Activated CD4-positive, CD25-positive, alpha-beta regulatory T cell treated with anti-CD3 and anti-CD28 coated beads, Interleukin-2, amount 50 U/mL, for 72 hours (primary cell): ENCODE measurements at places on chromosomes 3 and 15.

DNA sequence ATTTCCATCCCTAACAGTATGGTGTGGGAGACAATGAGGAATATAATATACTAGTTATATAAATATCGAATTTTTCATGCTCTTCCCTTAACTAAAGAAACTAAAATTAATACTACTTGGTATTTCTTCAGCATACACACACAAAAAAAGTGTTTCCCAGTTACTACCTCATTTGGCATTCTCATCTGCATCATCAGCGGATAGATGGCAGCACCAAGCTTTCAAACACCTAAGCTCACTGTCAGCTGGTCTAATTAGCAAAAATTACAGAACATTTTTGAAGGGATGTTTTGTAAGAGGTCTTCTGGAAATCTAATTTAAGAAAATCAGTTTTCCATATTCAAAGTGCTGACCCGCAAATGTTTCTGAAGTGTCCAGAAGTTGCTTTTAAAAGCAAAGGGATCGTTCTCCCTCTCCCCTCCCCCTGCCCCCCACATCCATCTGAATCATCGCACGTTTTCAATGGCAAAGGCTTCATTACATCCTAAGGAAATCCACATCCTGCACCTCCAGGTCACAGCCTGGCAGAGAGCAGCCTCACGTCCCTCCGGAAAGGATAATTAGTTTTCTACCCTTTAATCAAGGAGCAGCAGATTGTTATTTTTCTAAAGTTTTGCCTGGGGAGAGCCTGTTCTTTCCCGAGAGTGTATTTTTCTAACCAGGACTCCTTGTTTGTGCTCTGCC, 86.1 kb upstream of the SPATA12 start:
- no peak for DNase-seq

GRCh38 chr3:73108750-73109149, 47.3 kb downstream of the EBLN2 start:
- DNase-seq: no peak

- DNase-seq: no peak
Measured at GRCh38 chr15:99279290-99279689, 28.0 kb downstream of the LRRC28 start.

DNA sequence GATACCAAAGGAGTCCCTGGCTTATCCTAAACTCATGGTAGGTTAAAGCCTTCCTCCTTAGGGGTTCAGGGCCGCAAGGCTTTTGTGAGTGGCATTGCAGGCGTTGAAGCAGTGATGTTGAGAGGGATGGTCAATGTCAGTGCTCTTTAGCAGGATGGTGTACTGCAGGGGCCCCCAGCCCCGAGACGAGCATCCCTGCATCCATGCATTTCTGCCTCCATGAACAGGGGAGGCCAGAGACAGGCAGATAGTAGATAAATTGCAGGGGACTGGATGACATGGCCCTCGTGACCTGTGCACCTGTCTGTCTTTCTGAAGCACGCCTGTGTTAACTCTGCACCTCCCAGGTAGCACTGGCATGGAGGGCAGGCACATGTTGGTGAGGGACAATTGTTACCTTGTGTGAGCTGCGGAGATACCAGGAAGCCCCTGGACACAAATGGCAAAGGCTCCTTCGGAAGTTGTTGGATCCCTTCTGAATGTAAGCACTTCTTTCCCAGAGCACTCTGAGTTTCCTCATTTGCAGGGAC, 133.5 kb downstream of the SNRPN start:
- DNase-seq: no peak

GRCh38 chr3:178748874-178749273, 212.6 kb downstream of the KCNMB2 start:
- DNase-seq: no peak

GRCh38 chr3:156488767-156489166, 66.2 kb downstream of the SSR3 start:
- no peak for DNase-seq

DNA sequence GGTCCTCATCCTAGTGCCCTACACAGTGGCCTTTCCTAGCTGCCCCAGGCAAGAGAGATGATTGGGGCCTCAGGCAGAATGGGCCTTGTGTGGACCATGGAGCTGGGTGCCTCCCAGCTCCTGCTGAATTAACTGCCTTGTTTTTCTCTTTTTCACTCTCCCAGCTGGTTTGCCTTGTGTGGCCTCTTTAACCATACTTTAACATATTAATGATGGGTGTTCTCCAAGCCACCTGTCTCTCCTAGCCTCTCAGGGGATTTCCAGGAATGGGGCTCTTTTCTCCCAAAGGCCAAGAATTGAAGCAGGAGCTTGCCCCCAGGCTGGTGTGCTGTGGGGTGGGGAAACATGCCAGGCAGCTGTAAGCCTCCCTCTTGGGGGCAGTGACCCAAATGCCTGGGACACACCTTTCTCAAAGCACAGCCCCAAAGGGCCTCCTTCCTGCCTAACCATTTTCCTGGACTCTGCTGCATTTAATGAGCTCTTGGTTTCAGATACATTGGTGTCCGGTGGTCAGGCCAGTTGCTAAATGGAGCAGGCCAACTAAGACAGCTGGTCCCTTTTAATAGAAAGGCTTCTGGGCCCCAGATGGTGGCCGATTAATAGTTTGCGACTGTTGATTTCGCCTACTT, 5.6 kb downstream of the ALPK3 start:
- DNase-seq: no peak

DNA sequence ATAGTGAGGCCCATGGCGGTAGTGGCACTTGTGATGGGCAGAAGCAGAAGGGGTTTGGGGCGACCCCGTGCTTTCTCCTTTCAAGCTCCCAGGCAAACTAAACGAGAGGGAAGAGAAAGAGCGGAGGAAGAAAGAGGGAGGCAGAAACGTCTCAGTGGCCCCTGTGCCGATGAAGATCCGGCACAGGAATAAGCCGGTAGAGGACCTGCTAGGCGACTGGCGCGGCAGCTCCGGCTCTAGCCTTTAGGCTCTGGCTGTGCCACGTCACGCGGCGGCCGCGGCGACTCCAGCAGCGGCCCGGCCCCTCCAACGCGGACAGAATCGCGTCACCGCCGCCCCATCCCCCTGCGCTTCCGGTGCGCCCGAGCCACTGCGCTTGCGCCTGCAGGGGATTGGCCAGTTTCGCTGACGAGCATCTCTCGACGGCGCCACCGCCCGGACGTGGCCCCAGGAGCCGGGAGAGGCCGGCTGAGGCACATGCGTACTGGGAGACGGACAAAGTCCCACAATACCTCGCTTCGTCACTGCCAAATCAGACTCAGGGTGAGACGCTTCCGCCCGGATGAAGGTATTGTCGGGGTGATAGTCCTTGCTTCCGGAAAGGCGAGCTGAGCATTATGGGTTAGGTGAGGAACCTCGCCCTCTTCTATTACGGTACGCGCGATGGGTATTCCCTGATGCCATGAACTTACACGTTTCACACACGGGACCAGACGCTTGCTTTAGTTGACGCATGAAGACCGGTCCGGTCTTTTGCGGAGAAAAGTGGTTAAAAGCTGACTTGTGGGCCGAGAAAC, at the start of gene ARF4:
TSS of gene ARF4 (minus strand) at position 218 of the 797 bp plus-strand sequence. CDS start at position 14, 204 bp downstream.
- DNase-seq: peak; percentile 99

- DNase-seq: no peak
Measured at GRCh38 chr15:58212909-58213526, 74.8 kb downstream of the AQP9 start.

- no peak for DNase-seq
Measured at GRCh38 chr15:63942486-63943365, 103.6 kb downstream of the DAPK2 start.

GRCh38 chr3:132317229-132317948, at the start of gene ACP3:
ACP3 (plus strand) TSS chr3:132317407; CDS start chr3:132317457, 50 bp downstream.
- no peak for DNase-seq

GRCh38 chr3:157199841-157200240, 39.9 kb upstream of the CCNL1 start:
- DNase-seq: no peak

DNA sequence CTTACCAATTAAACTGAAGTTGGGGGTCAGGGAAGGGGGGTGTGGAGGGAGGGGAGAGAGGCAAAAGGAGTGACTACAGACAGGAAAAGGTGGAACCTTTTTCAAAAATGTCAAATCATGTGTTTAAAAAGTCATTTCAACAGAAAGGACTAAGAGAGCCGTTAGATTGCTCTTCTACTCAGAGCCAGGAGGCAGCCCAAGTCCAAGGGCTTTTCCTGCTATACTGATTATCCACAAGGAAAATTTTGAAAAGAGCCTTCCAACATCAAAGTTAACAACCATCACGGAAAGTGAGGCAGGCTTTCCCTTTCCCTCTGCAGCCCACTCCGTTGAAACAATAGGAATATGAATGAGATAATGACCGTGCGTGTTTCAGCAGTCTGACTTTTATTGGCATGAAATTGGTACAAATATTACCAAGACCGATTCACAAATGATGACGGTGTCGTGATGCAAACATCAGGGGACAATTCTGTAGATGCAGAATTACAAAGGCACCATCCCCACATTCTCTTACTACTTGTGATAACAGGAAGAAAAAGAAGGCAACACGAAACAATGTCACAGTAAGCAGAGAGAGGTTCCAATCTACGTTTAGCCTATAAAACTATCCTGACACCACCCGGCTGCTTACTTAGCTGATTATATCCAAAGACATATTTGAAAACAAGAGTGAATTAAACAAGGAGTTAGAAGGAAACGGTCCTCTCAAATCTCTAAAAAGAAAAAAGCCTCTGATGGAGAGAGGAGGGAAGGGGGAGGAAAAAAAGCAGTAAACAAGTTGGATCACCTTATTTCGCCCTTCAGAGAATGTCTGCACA, 453.7 kb downstream of the FOXP1 start:
- no peak for DNase-seq

GRCh38 chr3:153032891-153033290, 129.1 kb upstream of the RAP2B start:
- no peak for DNase-seq

DNA sequence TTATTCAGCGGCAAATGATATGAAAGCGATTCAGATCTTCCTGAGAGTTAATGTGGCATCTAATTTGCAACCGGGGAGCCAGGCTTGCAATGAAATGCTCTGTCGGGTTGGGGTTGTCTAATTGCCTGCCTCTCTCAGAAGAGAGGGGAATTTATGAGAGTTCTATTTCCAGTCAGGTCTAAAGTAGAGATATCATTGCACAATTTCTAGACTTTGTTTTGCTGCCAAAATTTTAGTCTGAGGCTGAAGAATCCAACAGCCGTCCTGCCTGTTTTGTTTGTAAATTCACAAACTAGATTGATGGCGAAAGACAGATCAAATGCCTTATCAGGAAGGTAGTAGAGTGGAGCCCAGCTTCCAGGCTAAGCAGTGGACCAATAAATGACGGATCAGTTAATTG, 610 bp downstream of the LIPC start:
- no peak for DNase-seq

GRCh38 chr15:80774486-80774885, 4.7 kb upstream of the CEMIP start:
- DNase-seq: no peak

GRCh38 chr15:78056714-78057269, 20.7 kb downstream of the TBC1D2B start:
- no peak for DNase-seq

DNA sequence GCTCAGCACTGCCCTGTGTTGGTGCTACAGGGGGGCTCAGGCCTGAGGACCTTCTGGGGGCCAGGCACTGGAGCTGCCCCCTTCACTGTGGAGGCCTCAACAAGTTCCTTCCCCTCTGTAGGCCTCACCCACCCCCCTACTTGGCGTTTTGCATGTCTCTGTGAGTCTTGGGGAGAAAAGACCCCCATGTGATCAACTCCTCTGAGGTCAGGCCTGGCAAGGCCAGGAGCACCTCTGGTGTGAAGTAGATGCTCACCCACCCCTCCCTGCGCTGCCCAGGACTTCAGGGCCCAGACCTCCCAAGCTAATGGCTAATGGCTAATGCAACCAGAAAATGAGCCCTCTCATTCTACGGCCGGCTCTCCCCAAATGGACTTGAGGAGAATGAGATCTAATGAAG, 34.2 kb upstream of the CHRNB4 start:
- DNase-seq: no peak

GRCh38 chr3:113231827-113232253, 20.5 kb downstream of the BOC start:
- DNase-seq: no peak

- peak; percentile 89 for DNase-seq
Measured at GRCh38 chr15:74873036-74873755, at the start of gene SCAMP2. SCAMP2 (minus strand) TSS chr15:74873365; CDS start chr15:74873255, 110 bp downstream.

DNA sequence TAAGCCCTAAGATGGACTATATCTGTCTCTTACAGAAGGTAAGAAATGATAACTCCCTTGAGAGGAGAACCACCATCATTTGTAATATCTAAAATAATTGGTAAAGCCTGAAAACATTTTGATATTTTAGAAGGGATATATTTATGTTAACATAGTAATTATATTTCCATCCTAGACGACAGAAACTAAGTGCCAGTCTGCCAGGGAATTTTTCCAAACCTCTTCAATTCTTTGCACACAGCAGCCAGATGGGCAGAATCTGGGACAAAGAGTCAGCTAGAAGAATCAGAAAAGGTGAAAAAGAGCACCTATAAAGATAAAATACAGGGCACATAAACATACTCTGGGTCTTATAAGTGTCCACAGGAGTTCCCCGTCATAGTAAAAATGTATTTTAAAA, 70.0 kb upstream of the CBLB start:
- no peak for DNase-seq

GRCh38 chr15:56496635-56497034, 31.7 kb upstream of the MNS1 start:
- no peak for DNase-seq

DNA sequence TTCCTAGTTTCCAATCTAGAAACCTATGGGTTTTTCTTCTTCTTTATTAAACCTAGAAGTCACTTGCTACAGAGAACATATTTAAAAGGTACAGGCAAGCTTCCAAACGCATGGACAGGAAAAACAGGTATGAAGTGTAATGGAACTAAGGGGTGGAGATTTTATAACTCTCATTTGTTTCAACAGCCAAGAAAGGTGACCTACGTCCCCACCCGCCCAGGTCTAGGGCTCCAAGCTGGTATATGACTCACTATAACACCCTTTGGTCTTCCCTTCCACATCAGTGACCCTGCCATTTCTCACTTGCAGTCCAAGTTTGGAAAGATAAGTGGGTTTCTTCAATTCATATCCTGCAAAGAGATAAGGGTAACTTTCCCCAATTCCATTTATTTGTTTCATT, 6.0 kb upstream of the LIPH start:
- DNase-seq: no peak

GRCh38 chr3:149258298-149258697, 36.7 kb upstream of the CP start:
- no peak for DNase-seq

DNA sequence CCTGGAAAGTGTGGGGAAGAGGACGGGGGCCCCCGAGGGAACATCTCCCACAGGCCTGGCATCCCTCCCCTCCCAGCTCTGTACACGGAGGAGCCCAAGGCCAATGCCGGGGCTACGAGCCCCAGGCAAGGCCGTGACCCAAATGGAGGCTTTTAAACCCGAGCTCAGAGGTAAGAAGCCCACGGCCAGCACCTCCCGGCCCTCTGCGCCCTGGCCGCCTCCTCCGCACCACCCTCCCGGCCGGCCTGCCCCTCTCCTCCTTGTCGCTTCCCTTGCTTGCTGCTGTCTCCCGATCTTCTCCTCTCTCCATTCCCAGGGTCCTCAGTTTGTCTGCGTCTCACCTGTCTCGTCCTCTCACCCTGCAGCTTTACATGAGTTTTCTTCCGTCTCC, 1.3 kb downstream of the MUC4 start:
- no peak for DNase-seq

GRCh38 chr15:79051029-79051428, 39.6 kb downstream of the RASGRF1 start:
- DNase-seq: no peak
